ENCODE measurements at places on chromosomes 5 and 9. TPM values are rescaled to one million over a fixed set of nuclear protein-coding genes. Genes with fewer than 3 reads are reported as not detected.

The UGT3A2 gene
- total RNA-seq, result not detected

- DNase-seq, result no peak
These were observed 36.6 kb downstream of the ACER2 start for GRCh38 chr9:19445452-19445851.

The SGCD gene
- 8.2 TPM for total RNA-seq

The MYORG gene
- total RNA-seq, result 50.4 TPM

DNA sequence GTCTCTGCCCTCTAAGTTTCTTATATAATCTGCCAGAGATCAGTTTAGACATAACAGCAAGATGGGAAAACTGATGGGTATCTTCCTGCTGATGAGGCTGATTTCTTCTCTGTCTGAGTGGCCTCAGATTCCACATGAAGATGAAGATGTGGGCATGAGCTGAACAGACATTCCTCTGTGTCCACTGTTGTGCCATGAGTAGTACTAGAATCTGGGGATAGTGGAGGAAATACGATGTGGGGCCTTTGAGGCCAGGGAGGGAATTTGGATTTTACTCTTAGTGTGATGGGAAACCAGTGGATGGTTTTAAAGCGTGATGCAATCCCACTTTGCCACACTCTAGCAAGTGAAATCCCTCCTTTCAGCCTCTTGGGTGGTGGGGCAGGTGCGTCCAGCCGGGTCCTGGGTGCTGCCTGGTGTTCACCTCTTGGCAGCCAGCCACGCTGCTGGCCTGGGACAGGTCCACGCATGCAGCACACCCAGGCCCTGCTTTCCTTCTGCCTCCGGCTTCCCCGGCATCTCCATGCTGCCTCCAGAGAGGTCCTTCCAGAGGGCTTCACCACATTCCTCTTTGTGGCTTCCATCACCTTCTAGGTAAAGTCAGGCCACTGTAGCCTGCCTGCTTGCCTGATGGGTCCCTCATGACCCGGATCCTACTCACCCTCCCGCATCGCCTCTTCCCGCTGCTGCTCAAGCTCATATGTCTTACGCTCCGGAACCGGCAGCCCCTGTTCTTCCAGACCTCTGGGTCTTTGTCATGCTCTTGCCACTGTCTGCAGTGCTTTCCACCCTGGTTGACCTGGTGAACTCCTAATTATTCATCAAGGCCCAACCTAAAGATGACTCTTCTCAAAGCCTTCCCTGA is 28.1 kb upstream of the SH3PXD2B start:
- DNase-seq, result no peak

The SLC23A1 gene
- total RNA-seq, result not detected

The PCDHA5 gene
- not detected for total RNA-seq

The HMCN2 gene
- 8.5 TPM for total RNA-seq

DNA sequence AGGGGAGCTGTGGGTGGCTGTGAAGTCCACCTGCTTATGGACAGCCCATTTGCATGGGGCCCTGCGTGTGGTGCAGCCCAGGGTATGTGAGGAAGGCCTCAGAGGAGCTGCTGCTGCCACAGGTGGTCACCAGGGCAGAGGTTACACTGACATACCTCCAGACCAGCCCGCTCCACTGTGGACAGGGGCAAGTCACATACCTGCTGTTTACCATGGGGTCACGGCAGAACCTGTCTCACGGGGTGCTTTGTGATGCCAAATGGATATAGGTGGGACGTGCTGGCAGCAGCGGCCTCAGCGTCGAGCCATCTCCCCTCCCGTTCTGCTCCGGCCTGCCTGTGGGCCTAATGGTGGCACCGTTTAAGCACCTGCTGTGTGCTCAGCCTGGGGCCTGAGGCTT is 127.5 kb upstream of the LMX1B start:
- no peak for DNase-seq

DNA sequence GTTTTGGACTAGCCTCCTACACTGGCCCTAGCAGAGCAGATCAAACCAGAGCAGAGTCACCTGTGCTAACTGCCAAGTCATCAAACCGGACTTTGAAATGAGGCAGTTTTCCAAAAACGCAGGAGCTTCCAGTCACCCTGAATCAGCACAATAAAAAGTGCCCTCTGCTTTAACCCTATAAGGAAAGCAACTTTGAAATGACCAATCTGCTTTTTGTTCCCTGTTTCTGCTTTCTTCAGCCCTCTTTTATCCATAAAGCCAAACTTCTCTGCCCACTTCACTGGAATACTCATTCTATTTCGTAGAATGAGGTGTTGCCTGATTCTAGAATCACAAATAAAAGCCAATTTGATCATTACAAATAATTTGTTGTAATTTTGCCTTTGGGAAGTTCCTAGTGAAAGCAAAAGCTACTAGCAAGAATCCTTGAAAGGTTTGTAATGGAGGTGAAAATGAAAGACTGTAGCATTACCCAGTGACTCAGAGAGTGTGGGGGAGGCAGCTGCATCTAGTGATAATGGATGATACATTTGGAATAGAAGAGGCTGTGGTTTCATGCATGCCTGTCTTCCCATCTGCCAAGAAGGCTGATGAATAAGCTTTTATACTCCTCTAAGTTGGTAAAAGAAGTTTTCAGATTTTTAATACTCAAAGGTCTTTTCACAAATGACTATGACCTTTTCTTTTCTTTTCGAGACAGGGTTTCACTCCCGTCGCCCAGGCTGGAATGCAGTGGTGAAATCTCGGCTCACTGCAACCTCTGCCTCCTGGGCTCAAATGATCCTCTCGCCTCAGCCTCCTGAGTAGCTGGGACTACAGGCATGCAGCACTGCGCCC is 14.9 kb downstream of the SPAAR start:
- no peak for DNase-seq

- peak; percentile 79 for DNase-seq
These were observed 210.2 kb upstream of the ACTBL2 start for GRCh38 chr5:57692582-57693487.

The RNF183 gene
- total RNA-seq, result not detected

The RASA1 gene
- 12.0 TPM for total RNA-seq

DNA sequence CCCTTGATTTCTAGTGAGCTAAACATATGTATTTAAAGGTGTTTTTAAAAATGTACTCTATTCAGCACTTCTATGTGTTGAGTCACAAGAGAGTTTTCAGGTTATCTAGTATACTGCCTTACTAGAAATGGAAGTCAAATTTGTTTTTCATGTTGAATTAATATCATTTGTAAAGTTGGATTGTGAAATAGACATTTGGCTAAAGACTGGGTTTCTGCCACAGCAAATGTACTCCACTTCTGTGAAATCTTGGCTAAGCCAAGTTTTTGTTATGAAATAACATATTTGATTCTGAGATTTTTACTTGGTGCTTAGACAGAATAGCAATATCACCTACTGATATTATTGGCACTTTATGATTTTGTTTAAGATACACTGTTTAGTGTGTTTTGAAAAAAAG is 106.0 kb downstream of the CWC27 start:
- no peak for DNase-seq

- no peak for DNase-seq
These were observed 60.0 kb upstream of the TAF11L2 start for GRCh38 chr5:17438027-17438426.

DNA sequence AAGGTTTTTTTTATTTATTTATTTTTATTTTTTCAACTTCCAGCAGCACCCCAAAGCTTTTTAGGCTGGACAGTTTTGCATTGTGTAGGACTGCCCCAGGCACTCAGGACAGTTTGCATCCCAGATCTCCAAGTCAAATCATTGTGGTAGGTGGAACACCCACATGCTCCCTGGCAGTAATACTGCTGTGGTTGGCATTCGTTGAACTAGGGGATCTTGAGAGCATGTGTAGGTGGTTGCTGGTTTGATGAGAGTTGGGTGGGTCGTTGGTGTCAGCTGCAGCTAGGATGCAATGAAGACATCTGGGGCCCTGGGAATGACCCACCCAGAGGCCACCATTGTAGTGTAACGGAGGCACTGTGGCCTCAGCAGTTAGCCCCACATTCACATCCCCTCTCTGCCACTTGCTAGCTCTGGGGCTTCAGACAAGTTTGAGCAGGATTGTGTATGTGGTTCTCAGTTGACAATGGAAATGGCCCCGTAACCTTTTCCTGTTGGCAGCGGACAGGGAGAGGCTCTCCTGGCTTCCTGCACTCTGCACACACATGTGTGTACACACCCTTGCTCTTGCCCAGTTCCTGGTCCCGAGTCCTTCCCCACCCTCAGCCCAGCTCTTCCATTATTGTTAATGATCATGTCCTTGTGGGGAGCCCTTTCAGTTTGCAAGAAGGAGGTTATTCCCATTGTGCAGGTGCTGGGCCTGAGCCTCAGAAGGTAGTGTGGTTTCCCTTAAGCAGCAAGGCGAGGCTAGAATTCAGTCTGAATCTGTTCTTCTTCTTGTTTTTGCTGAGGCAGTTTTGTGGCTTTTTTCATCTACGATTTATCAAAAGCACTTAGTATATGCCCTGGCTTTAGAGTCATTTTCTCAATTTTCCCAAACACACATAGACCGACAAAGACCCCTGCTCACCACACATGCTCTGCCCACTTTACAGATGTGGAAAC is 46.5 kb downstream of the PPARGC1B start:
- no peak for DNase-seq

GRCh38 chr5:143576711-143577484 is 173.4 kb upstream of the NR3C1 start:
- no peak for DNase-seq

The IL12B gene
- total RNA-seq, result not detected

- DNase-seq, result no peak
These were observed 97.9 kb upstream of the MAP3K1 start for GRCh38 chr5:56717253-56717987.

The MARCHF11 gene
- not detected for total RNA-seq

The GPR150 gene
- 0.59 TPM for total RNA-seq

All from gastrocnemius medialis (tissue), 4 donors.